ENCODE measurements at places on chromosomes 5 and 9.

- no peak for DNase-seq
These were observed 286.1 kb downstream of the ANXA1 start for GRCh38 chr9:73437758-73438157.

DNA sequence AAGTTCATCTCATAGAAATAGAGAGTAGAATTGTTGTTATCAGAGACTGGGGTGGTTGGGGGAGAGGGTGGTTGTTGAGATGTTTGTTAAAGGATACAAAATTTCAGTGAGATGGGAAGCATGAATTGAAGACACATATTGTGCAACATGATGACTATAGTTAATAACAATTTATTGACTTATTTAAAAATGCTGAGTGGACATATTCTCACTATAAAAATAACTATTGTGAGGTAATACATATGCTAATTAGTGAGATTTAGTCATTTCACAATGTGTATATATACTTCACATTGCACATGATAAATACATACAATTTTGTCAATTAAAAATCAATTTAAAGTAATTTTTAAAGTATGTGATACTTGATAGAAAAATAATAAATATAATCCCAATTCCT is 722.5 kb upstream of the CHD1 start:
- no peak for DNase-seq

DNA sequence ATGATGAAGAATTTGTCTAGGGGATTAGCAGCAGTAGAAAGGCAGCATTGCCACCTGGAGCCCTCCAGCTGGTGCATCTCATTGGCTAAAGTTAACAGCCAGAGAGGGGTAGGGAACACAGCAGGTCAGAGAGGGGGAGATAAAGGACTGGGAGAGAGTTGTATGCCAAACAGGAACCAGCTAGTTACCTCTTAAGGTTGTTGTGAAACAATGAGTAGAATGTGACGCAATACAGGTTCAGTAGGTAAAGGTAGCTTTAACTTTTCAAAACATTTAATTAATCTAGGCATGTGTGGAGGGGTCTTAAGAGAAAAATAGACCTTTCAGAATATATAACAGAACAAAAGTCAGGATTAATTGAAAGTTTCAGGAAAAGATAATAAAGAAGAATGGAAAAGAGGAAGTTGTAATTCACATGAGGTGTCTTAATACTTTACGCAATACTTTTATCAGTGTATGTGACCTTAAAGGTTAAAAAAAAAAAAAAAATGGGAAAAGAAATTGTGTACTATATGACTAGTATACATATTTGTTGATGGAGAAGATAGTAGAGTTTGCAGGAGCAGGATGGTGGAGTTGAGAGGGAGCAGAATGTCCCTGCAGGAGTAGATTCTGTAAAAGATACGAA is 14.3 kb downstream of the FBXO38 start:
- DNase-seq = no peak

DNA sequence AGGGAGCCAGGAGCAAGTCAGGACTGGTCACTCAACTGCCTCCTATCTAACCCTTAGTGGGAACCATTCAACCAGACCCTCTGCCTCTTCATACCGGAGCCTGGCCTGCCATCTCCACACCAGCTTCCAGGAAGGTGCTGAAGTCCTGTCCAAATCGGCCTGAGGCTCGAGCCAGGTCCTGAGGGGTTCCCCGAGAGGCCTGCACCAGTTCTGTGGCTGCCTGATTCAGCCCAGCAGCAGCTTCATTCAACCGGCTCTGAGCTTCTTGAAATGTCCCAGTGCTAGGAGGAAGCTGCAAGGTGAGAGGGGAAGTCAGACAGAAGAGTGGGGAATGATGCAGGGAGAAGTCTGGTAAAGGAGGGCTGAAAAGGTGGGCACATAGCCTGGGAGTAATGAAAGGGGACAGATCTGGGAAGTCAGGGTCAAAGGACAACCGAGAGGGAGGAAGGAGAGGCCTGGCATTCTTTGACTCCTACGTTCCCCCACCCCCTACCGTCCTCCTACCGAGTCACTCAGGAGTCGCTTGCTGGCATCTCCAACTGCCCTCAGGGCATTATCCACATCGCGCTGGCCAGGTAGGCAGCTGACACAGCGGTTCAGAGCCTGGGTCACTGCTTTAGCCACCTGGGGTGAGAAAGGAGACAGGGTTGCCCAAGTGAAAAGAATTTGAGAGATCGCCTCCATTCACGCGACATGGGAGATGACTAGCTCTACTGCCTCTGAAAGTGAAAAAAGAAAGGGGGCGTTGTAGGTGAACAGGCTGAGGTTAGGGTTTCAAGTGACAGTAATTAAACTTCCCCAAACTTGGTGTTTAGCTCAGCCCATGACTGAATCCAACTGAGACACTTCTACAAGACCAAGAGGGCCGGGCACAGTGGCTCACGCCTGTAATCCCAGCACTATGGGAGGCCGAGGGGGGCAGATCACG is 20.2 kb downstream of the TLN1 start:
- DNase-seq = no peak

DNA sequence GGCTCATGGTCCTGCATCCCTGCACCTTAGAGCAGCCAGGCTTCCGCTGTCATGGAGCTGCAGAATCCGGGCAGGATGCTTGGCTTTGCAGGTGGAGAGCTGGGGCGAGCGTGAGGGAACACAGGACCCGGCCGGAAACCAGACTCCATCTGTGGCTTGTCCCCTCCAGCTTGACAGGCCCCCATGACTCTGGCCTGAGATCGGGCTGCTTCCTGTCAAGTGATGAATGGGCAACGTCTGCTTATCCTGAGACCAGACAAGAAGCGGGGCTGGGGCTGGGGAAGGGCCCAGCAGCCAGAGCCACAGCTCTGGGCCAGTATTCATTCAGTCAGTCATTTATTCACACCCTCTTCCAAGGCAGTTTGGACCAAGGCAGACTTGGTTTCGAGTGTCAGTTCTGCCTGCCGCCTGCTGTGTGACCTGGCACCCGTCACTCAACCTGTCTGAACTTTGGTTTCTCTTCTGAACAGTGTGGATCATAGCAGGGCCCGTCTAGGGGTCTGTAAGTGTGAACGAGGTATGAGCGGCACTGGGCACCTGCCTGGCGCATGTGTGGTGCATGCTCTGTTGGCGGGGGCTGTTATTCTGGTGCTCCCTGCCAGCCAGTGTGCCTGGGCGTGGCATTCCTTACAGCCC is 37.5 kb downstream of the NEK6 start:
- no peak for DNase-seq

- DNase-seq = no peak
These were observed 702.8 kb downstream of the CETN3 start for GRCh38 chr5:89706731-89707130.

DNA sequence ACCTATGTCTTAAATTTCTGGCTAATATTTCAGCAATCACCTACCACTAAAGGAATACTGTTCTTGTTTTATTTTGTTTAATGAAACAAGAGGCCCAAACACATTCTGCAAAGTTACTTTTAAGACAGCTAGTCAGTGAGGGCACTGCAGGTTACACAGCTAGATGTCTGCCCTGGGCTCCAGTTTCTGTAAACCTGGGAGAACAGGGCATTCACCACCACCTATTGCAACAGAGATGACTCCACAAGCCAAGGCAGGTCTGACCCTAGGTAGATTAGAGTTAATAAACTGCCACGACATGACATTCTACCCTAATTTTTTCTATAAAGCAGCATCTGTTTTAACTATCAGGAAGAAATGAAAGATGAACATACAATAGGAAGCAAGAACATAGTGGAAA is 90.8 kb downstream of the SLF1 start:
- DNase-seq = no peak

DNA sequence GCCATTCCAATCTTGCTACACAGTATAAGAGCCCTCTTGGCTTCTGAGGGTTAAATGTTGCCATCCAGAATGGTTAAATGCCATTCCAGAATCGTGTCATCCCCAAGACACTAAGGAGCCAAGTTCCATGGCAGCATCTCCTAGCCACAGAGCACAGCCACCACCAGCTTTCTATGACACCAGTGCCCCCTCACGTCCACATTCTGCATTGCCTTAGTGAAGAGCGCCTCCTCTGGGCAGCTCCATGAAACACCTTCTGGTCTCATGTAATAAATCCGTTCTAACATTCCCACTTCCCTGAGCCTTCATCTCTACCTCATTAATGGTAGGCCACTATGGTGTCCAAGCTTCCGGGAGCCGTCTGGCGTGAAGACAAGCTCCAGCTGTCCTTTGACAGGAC is 12.4 kb downstream of the CBY3 start:
- DNase-seq = no peak

DNA sequence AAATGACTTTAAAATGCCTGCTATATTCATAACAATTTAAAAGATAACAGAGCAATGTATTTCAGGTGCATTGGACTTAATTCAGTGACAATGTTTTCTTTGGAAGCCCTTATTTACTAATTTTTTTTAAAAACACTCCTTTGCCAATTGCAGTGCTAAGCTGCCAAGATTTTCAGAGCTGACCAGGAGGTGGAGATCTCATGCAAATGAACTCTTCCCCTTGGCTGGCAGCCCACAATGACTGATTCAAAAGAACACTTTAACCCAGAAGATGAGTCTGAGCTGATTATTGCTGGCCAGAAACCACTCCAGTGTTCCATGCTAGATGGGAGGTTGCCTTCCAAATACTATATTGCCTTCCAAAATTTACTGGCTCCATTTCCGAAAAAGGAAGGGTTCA is 128.3 kb upstream of the CCNH start:
- DNase-seq = no peak

DNA sequence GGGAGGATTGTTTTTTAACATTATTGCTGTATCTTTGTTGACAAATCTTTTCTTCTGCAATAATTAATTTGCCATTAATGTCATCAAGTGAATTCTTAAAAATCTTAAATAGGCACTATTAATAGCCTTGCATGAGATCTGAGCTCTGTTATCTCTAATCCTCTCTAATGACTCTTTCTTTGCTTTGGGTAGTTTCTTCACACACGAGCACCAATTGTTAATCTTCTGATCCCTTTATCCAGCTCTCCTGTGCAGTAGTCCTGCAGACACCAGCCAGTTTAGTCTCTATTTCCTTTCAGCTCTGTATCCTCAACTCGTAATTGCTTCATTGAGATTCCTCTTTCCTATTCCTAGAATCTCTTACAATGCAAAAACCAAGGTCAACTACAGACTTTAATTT is 8.1 kb downstream of the SPINK14 start:
- DNase-seq = no peak

DNA sequence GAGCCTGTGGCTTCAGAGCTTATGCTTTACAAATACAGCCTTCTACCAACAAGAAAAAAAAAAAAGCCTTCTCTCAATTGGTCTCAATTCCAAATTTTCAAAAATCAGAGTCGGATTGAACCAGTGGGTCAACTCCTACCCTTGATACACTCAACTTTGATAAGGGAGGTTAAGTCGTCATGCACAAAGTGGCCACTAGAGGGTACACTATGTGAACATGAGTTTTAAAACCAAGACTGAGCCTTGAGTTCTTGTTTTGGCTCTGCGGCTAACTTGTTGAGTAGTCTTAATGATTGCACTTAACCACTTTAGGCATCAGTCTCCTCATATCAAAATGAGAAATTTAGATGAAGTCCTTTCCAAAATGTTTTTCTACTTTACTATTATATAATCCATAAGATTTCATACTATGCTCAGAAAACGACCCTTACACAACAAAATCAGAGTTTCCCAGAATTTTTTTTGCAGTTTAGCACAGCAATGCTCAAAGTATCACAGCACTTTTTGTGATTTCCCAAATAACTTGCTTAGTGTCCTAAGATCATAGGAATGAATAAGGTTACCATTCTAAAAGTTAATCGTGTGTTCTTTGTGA is 92.9 kb upstream of the MTAP start:
- peak; percentile 67 for DNase-seq

DNA sequence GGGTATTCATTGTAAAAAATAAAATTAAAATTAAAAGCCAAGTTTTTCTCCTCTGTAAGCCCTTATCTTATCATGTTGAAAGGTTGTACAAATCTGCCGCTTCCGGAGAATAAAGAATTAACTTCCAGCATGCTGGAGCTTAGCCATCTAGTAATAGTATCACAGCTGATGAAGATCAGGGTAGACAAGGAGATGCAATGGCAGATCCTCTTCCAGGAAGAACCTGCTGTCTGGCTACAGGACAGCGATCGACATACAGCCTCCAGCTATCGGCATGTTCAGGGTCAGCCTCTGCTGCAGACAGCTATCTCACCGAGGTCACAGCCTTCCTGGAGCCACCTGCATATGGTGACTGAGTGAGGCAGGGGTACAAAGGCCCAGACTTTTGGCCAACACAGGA is 82.6 kb downstream of the MED27 start:
- no peak for DNase-seq

GRCh38 chr5:126358525-126358924 is 64.7 kb upstream of the GRAMD2B start:
- no peak for DNase-seq

DNA sequence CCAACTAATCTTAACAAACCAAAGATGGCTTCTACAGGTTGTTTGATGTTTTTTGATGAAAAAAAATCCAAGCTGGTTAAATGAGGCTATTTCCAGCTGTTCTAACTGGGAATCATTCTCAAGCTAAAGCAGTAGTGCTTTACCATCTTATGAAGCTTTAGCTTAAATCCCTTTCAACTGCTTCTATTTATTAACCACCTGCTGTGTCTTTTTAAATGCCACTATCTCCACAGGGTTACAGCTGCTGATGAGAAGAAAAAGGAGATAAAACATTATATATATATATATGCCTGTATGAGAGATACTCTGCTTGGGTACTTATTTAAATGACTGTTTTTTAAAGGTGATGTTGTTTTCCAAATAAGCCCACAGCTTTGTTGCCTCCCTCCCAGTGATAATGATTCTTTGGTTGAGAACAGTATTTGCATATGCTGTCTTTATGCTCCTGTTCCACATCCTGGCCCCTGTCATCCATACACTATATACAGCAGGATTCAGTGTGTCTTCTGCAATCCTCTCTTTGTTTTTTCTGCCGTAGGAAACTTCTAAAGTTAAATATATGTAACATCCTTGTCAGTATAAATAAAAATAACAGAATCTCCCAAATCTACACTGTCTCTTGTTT is 164.0 kb downstream of the PAM start:
- no peak for DNase-seq

GRCh38 chr5:136006761-136007251 is 22.0 kb upstream of the TGFBI start:
- DNase-seq = no peak

DNA sequence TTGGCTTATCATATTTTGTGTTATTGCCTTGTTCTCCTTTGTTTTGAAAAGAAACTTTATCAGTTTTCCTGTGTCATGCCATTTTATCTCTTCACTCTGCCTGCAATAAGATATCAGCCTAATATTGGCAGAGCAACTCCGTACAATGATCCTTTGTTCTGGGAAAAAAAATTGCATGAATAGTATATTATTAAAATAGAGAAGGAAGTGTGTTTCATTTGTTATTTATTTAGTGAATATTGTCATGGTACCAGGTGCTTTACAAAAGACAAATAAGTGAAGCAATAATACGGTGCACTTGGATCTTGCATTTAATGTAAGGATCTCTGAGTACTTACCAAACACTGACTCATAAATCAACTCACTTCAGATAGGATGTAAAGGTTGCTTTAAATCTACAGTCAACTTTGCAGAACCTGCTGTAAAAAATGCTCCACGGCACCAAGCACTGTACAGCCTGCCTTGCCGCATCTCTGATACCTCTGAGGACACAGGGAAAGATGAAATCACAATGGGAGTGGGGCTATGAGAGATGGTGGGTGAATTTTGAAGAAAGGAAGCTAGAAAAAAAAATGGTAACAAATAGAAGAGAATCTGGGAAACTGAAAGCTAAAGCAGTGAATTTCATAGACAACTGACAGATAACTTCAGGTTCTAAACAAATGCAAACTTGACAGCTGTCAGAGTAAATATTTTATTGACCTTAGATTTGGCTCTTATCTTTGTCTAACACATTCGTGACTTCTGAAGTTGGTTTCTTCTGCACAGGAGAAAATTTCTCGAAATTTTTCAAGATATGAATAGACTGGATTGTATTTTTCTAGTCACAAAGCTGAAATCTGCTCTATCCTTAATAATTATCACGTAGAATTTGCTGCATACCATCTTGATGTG is 232.1 kb downstream of the ENC1 start:
- DNase-seq = no peak
